Spinal cord (tissue), 10 donors: ENCODE measurements at places on chromosomes 3 and 15. TPM values are rescaled to one million over a fixed set of nuclear protein-coding genes. Genes with fewer than 3 reads are reported as not detected.

The GOLGA8J gene
- total RNA-seq, result 0.40 TPM

The HSPBAP1 gene
- 9.8 TPM for total RNA-seq

The DAZL gene
- total RNA-seq, result 0.06 TPM

The HRH1 gene
- total RNA-seq, result 21.3 TPM

The MNS1 gene
- 4.5 TPM for total RNA-seq

The NAALADL2 gene
- total RNA-seq, result 19.1 TPM

The GHSR gene
- total RNA-seq, result 0.40 TPM

The ISLR gene
- total RNA-seq, result 391 TPM

The EFCC1 gene
- 2.7 TPM for total RNA-seq

The CCDC54 gene
- 0.30 TPM for total RNA-seq

The TIMP4 gene
- 6.2 TPM for total RNA-seq
